ENCODE measurements at places on chromosomes 7 and 10.

DNA sequence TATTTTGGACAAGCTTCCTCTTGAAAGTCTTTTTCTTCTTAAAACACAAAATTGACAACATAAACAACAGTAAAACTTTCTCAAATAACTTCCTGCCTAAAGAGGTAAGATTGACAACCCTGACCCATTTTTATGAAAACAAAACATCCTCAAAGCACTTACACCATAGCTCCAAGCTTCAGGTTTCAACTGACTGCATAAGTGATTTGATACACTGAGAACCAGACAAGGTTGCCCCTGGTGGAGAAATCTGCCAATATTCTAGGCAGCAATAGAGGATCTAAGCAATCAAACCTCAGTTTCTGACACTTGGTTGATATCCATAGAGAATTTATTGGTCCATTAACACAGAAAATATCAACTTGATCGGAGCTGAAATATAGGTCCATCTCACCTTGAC lies 147.8 kb downstream of the ELAPOR2 start:
- no peaks in the 10 kb centered on the region for H3K27me3 ChIP-seq
- H3K36me3 ChIP-seq: no peaks in the 10 kb centered on the region
- no peak for DNase-seq

DNA sequence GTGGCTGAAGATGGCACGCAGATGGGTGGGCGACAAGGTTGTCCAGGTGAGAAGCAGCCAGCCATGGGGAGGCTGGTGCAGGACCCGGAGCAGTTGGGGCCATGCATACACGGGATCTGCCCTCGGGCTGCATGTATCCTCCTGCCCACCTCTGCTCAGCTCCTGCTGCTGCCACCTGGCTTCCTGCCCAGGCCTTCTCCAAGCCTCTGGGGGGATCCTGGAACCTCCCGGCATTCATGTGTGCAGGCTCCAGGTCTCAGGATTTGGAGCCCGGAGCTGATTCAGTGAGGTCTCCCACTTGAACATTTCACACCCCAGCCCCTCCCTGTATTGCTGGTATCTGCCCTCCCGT lies 27.0 kb downstream of the PDGFA start:
- H3K4me3 ChIP-seq: no peak overlapping the region
- no peaks in the 10 kb centered on the region for H3K36me3 ChIP-seq
- DNase-seq: no peak
- H3K27ac ChIP-seq: no peak overlapping the region

DNA sequence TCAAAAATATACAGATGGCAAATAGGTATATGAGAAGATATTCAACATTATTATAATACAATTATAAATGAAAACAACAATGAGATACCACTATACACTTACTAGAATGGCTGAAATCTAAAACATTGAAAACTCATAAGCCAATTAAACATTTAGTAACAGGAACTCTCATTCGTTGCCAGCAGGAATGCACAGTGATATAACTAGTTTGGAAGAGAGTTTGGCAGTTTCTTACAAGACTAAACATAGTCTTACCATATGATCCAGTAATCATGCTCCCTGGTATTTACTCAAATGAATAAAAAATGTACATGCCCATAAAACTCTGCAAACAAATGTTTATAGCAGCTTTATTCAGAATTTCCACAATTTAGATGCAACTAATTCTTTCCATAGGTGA lies 476.2 kb upstream of the COBL start:
- no peak for DNase-seq
- H3K27ac ChIP-seq: no peak overlapping the region
- no peaks in the 10 kb centered on the region for H3K4me1 ChIP-seq
- no peaks in the 10 kb centered on the region for H3K36me3 ChIP-seq
- no peaks in the 10 kb centered on the region for H3K27me3 ChIP-seq

DNA sequence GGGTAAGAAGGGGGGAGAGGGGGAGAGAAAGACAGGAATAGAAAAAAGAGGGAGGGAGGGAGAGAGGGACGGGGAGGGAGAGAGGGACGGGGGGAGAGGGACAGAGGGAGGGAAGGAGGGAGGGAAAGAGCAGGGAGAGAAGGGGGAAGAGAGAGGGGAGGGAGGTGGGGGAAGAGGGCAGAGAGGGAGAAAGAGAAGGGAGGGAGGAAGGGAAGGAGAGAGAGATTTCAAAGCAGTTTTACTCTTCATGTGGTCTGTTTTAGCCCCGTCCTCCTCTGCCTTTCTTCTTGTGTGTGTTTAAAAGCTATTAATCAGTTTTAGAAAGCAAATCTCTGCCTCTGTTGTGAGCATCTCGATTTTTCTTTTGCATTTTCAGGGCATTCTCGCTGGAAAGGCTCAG lies 237.0 kb downstream of the WDR37 start:
- H3K27ac ChIP-seq: no peak overlapping the region
- no peaks in the 10 kb centered on the region for H3K27me3 ChIP-seq
- no peaks in the 10 kb centered on the region for H3K4me1 ChIP-seq
- H3K4me3 ChIP-seq: no peak overlapping the region
- DNase-seq: no peak
- no peaks in the 10 kb centered on the region for H3K36me3 ChIP-seq

DNA sequence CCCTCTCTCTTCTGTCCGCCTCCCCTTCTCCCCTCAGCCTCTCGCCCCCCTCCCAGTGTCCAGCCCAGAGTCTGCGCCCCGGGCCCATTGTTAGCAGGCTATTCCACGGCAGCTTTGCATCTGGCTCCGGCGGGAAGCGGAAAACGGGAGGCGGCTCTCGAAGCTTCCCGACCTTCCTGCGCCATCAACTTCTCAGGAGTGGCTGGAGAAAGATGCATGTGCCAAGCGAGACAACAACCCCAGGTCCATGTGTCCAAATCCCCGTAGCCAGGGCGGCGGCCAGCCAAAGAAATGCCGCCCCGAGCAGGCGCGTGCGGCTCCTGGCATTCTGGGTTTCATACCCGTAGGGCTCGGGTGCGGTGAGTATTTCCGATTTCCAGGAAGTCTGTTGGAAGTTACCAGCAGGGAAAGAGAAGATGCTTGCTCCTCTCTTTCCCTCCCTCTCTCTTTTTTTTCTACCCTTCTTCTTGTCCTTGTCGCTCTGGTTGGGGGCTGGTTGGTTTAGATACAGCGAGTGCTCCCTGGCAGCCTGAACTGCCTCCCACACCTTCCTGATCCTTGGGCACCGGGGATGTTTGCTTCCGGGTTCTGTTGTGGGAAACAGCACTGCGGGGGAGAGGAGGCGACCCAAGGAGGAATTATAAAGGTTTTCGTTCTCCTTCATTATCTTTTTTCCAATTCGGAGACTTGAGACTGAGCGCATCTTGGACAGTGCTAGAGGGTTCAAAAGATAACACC lies 1.2 kb upstream of the HOXA2 start:
- H3K36me3 ChIP-seq: no peaks in the 10 kb centered on the region
- H3K4me1 ChIP-seq: peaks cover 10% of the 10 kb centered on the region
- DNase-seq: no peak
- H3K27me3 ChIP-seq: peaks cover 38% of the 10 kb centered on the region

- no peak for DNase-seq
- H3K36me3 ChIP-seq: no peaks in the 10 kb centered on the region
- H3K4me1 ChIP-seq: no peaks in the 10 kb centered on the region
- no peaks in the 10 kb centered on the region for H3K27me3 ChIP-seq
Measured at GRCh38 chr10:18829259-18829658, 170.0 kb downstream of the ARL5B start.
